Heart left ventricle (tissue), 16 donors: ENCODE measurements at places on chromosomes 3 and 15.

- no peaks in the 10 kb centered on the region for H3K27me3 ChIP-seq
- no peaks in the 10 kb centered on the region for H3K36me3 ChIP-seq
- no peak overlapping the region for H3K27ac ChIP-seq
- no peak for DNase-seq
- H3K4me3 ChIP-seq, result no peak overlapping the region
Measured at GRCh38 chr15:63947228-63947627, 99.1 kb downstream of the DAPK2 start.

DNA sequence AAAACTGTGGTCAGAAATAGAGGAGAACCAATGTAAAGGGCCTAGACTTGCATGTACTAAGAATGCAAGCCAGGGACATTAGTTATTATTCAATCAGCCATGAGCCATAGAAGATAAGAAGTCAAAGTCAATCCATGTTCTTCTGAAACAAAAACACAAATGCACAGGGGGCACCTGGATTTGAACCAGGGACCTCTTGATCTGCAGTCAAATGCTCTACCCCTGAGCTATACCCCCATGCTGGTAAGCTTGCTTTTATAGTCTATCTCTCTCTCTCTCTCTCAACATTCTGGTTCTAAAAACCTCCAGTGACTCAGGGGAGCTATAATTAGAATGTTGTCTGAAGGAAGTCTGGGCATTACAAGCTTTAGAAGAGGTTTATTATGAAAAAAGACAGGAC lies 85.6 kb upstream of the ACP3 start:
- H3K4me3 ChIP-seq, result no peak overlapping the region
- DNase-seq, result no peak
- H3K36me3 ChIP-seq, result no peaks in the 10 kb centered on the region
- no peaks in the 10 kb centered on the region for H3K27me3 ChIP-seq

DNA sequence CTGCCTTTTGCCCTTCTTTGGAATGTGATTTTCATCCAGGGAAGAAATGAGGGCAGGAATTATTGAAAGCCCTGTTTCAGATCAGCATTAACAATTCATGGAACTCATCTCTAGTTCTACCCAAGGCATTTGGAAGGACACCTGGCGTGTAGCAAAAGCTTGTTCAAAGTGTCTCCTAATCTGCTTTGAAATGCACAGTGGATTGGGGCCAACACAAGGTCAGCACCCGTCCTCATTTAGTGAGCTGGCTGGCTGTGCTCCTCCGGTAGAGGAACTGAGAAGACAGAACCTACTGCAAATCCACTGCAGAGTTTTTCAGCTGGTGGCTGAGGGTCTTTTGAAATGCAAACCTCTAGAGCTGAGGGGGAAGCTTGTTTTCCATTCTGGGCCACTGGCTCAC lies 141.6 kb upstream of the STT3B start:
- no peak overlapping the region for H3K4me3 ChIP-seq
- H3K36me3 ChIP-seq, result no peaks in the 10 kb centered on the region
- H3K27ac ChIP-seq, result no peak overlapping the region
- no peak for DNase-seq
- no peaks in the 10 kb centered on the region for H3K27me3 ChIP-seq
- no peaks in the 10 kb centered on the region for H3K4me1 ChIP-seq

GRCh38 chr15:87871258-87871681 lies 385.3 kb downstream of the NTRK3 start:
- DNase-seq, result no peak
- H3K4me3 ChIP-seq, result no peak overlapping the region
- no peak overlapping the region for H3K27ac ChIP-seq
- H3K27me3 ChIP-seq, result no peaks in the 10 kb centered on the region

GRCh38 chr3:59660376-59660775 lies 610.6 kb upstream of the CFAP20DC start:
- H3K27ac ChIP-seq, result no peak overlapping the region
- DNase-seq, result no peak
- H3K36me3 ChIP-seq, result no peaks in the 10 kb centered on the region
- no peak overlapping the region for H3K4me3 ChIP-seq

DNA sequence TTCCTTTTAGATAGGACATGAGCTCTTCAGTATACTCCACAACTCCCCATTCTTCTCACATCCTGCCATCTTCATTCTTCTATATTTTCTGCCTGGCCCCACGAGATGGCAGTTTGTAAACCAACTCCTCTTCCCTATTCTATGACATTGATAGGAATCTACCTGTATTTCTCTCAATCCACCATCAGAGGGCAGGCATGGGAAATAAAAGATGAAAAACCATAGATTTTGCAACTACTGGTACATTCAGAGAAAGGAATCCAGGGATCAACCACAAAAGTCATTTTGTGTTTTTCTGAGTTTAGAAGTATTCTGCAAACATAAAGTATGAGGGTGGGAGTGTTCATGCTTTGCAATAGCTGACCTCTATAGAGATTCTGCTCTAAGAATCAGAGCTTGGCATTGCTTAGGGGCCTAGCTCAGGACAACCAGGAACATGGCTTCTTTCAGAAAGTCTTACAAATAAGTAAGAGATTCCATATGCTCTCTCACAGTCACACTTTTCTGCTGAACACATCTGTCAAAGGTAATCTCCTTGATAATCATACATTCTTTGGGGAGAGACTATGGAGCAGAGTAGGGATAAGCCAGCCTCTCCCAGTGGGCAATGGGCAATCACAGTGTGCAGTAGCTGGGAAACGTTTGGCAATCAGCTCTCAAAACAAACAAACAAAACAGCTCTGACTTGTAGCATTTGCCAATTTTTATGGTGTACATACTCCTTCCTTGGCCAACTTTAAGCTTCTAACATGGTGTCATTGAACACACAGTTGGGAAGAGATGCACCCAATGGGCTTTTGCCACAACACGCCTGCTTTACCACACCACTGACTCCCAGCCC lies 43.1 kb upstream of the SLC25A36 start:
- no peaks in the 10 kb centered on the region for H3K36me3 ChIP-seq
- no peaks in the 10 kb centered on the region for H3K4me1 ChIP-seq
- no peaks in the 10 kb centered on the region for H3K27me3 ChIP-seq

DNA sequence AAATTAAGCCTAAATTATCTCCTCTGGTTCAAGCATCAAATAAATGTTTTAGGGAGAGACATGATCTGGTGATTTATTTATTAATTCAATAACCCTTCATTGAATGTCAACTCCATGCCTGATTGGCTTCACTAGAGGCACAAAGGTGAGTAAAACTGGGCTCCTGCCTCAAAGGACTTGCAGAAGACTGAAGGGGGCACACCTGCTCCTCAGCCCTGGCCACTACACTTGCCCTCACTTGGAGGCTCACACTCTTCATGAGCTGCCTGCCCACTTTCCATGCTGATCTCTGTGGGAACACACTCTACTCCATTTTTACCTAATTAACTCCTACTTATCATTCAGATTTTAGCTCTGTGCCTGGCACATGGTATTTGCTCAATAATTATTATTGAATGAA lies 84.4 kb upstream of the KCNMB2 start:
- DNase-seq, result no peak
- H3K4me3 ChIP-seq, result no peak overlapping the region
- H3K27me3 ChIP-seq, result no peaks in the 10 kb centered on the region
- H3K36me3 ChIP-seq, result no peaks in the 10 kb centered on the region
- peaks cover 26% of the 10 kb centered on the region for H3K4me1 ChIP-seq
- H3K27ac ChIP-seq, result no peak overlapping the region
